ENCODE measurements at places on chromosomes 4 and X. TPM values are rescaled to one million over a fixed set of nuclear protein-coding genes. Genes with fewer than 3 reads are reported as not detected.

DDX53 gene
- not detected for polyA plus RNA-seq

DMRTC1 gene
- polyA plus RNA-seq = 0.41 TPM

CXorf49B gene
- not detected for polyA plus RNA-seq

EDA2R gene
- polyA plus RNA-seq = 0.39 TPM

DDIT4L gene
- 0.32 TPM for polyA plus RNA-seq

HMGN5 gene
- 6.3 TPM for polyA plus RNA-seq

HAUS7 gene
- 36.6 TPM for polyA plus RNA-seq

MID1IP1 gene
- 8.6 TPM for polyA plus RNA-seq

HTN3 gene
- polyA plus RNA-seq = not detected

ETDA gene
- polyA plus RNA-seq = not detected

C4orf50 gene
- polyA plus RNA-seq = 0.02 TPM

LGI2 gene
- polyA plus RNA-seq = 0.83 TPM

SERPINA7 gene
- polyA plus RNA-seq = not detected

KLHL4 gene
- 0.20 TPM for polyA plus RNA-seq

RNF128 gene
- not detected for polyA plus RNA-seq

FAM9B gene
- polyA plus RNA-seq = not detected

CCNI gene
- polyA plus RNA-seq = 122 TPM

ACE2 gene
- polyA plus RNA-seq = 0.06 TPM

DUSP21 gene
- polyA plus RNA-seq = not detected

ARHGAP36 gene
- not detected for polyA plus RNA-seq

GAGE12J gene
- polyA plus RNA-seq = not detected

CXorf49 gene
- not detected for polyA plus RNA-seq

C4orf36 gene
- polyA plus RNA-seq = 0.17 TPM

HERC5 gene
- polyA plus RNA-seq = 5.9 TPM

PLK4 gene
- 1.9 TPM for polyA plus RNA-seq

CTAG2 gene
- 0.10 TPM for polyA plus RNA-seq

TAF9B gene
- polyA plus RNA-seq = 7.0 TPM

BCOR gene
- polyA plus RNA-seq = 9.8 TPM

MAGEB2 gene
- not detected for polyA plus RNA-seq

RBMXL3 gene
- polyA plus RNA-seq = not detected

TLR6 gene
- 10.3 TPM for polyA plus RNA-seq

CXXC4 gene
- polyA plus RNA-seq = 0.09 TPM

SMAD1 gene
- 2.8 TPM for polyA plus RNA-seq

SLC25A53 gene
- 5.0 TPM for polyA plus RNA-seq

EDNRA gene
- 1.0 TPM for polyA plus RNA-seq

LDB2 gene
- 28.1 TPM for polyA plus RNA-seq

CXCL3 gene
- 2.3 TPM for polyA plus RNA-seq

POU4F2 gene
- polyA plus RNA-seq = not detected

Measured in spleen (tissue), 13 donors.